A549 (cell line): ENCODE measurements at places on chromosomes 16 and 17.

- DNase-seq: peak; percentile 67
These were observed 137.2 kb upstream of the RPH3AL start for GRCh38 chr17:489758-490329.

DNA sequence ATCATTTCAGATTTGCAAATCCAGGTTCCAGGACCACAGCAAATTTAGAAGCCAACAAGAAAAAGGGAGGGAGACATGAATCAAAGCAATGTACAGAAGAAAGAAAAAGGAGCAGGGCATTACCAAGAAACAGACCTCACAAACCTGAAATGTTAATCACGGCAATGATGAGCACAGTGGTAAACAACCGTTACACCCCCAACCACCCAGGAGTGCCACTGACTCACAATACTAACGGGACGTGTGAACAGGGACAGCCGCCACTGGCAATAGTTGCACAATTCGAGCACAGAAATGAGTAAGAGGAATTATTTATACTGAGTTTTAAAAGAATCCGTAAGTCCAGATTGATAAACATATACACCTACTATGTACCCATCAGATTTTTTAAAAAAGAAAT lies 13.8 kb downstream of the USP22 start:
- DNase-seq: peak; percentile 30

DNA sequence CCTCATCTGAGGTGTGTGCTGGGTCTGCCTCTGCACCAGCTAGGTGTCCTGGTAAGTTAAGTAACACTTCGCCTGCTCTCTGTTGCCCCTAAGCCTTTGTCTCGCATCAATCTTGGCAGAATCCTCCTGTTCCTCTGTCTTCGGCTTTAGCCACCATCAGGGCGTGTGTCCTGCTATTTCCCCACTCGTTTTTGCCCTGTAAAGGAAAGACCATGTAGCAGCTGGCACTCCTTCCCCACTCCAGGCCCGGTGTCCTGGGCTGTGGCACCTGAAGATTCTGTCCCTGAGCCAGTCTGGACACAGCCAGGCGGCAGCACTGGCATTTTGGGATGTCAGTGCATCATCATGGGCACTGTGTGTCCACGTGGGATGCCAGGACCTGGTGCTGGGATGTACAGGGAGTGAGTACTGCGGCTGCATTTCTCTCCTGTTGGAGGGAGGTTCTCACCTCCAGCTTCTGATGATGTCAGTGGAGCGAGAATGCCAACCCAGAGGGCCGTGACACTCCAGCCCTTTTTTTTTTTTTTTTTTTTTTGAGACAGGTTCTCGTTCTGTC lies 26.2 kb upstream of the FOXK2 start:
- DNase-seq: no peak

GRCh38 chr17:9645851-9646545 lies 681 bp downstream of the USP43 start:
- DNase-seq: peak; percentile 82

- DNase-seq: peak; percentile 13
These were observed 139.6 kb downstream of the SKAP1 start for GRCh38 chr17:48290378-48290777.

DNA sequence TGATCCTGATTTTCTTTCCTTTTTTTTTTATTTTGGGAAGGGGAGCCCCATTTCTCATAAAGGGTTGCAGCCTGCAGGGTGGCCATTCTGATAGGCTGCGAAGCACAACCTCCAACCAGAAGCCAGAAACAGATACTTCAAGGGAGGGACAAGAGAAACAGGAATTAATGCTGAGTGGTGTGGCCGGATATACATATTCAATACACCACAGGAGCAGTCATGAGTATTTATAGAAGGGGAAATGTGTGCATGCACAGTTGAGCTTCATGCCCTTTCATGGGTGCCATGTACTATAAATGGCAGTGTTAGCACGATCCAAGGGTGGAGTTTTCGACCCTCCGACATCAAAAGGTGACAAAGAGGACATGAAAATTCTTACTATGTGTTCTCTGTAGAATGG lies 320.8 kb downstream of the CBLN1 start:
- no peak for DNase-seq

- DNase-seq: no peak
These were observed 916.9 kb upstream of the SOX9 start for GRCh38 chr17:71203953-71204352.

GRCh38 chr17:80905586-80906230 lies 85.9 kb upstream of the CHMP6 start:
- DNase-seq: no peak

GRCh38 chr17:78458736-78459335 lies 80.4 kb downstream of the PGS1 start:
- no peak for DNase-seq

DNA sequence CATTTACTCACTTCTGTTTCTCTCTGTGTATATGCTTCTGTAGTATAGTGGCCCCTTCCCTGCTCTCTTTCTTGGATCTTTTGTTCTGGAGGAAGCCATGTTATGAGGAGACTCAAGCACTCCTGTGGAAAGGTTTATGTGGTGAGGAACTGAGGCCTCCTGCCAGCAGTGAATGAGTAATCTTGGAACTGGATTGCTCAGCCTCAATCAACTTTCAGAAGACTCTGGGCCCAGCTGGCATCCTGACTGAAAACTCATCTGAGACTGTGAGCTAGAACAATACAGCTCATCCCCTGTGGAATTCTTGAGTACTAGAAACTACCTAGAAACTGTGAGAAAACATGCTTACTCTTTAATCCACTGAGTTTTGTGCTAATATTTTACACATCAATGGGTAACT lies 133.1 kb upstream of the ZKSCAN2 start:
- DNase-seq: no peak

GRCh38 chr17:17833658-17834357 lies 3.0 kb downstream of the SREBF1 start:
- no peak for DNase-seq

GRCh38 chr16:16146380-16147315 lies 76.6 kb downstream of the ABCC6 start:
- DNase-seq: no peak

GRCh38 chr17:48612854-48613691 lies 2.0 kb downstream of the HOXB8 start:
- peak; percentile 79 for DNase-seq

GRCh38 chr17:17890773-17891759 lies 54.3 kb upstream of the SREBF1 start:
- DNase-seq: peak; percentile 91

DNA sequence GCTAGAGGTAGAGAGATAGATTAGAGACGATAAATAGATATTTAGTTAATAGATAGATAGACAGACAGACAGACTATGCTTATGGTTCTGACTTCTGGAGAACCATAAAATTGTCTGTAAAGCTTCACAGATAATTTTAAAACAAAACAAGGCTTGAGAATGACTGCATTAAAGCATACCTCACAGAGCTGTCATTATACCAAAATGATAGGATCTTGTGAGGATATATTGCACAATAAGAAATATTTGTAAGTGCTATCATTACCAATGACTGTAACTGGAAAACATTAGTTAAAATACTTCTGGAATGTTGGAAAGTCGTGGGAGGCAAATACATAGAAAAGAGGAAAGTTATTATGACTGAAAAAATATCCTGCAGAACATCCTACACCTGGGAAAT lies 3.6 kb upstream of the OR1E1 start:
- DNase-seq: no peak

- no peak for DNase-seq
These were observed 13.2 kb downstream of the DYNLRB2 start for GRCh38 chr16:80554033-80554432.
